ENCODE measurements at places on chromosomes 13 and 19. TPM values are rescaled to one million over a fixed set of nuclear protein-coding genes. Genes with fewer than 3 reads are reported as not detected.

DNA sequence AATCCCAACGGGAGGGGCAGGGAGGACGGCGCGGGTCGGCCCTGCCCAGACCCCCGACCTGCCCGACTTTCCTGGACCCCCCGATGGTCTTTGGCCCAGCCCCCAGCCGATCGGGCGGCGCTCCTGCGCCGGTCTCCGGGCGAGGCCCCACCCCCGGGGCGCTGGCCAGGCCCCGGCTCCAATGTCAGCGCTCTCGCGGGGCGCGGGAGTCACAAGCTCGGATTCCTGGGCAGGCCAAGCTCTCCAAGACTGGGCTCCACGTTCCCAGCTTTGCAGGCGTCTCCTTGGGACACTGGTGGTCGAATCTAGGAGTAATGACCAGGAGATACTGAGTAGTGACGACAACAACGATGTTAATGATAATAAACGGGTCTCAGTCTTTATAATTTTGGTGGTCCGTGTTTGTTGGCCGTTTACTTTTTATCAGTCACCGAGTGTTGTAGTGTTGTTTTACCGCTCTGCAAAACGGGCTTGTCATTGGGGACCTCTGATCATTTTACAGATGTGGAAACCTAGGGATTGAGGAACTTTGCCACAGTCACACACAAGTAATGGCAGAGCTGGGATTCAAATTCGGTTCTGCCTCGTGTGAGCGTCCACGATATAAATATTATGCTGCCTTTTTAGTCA, 545 bp downstream of the RAD23A start:
- H3K27me3 ChIP-seq: no peaks in the 10 kb centered on the region
- H3K4me1 ChIP-seq: peaks cover 42% of the 10 kb centered on the region
- peaks cover 76% of the 10 kb centered on the region for H3K36me3 ChIP-seq
- peak; percentile 93 for DNase-seq
- peak overlapping the region; percentile 98 for H3K27ac ChIP-seq

GRCh38 chr13:77333594-77333993, 6.7 kb upstream of the MYCBP2 start:
- H3K27ac ChIP-seq: no peak overlapping the region
- H3K27me3 ChIP-seq: no peaks in the 10 kb centered on the region
- H3K4me1 ChIP-seq: peaks cover 3% of the 10 kb centered on the region
- DNase-seq: no peak

DNA sequence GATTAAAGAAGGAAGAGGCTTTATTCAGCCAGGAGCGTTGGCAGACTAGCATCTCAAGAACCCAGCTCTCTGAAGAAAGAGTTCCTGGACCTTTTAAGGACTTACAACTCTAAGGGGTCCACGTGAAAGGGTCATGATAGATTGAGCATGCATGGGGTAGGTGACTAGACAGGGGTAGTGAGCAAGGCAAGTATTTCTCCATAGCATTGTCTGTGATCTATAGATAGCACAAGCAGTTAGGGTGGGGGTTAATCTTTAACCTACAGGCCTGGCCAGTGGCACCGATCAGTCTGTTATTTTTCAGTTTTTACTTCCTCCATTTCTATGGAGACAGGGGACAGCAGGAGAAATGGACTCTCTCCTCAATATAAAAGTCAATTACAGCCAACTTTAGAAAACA, 983.7 kb downstream of the SLITRK1 start:
- H3K27ac ChIP-seq: no peak overlapping the region
- H3K4me3 ChIP-seq: no peak overlapping the region
- H3K4me1 ChIP-seq: no peaks in the 10 kb centered on the region
- H3K36me3 ChIP-seq: no peaks in the 10 kb centered on the region
- no peaks in the 10 kb centered on the region for H3K27me3 ChIP-seq
- DNase-seq: no peak

DNA sequence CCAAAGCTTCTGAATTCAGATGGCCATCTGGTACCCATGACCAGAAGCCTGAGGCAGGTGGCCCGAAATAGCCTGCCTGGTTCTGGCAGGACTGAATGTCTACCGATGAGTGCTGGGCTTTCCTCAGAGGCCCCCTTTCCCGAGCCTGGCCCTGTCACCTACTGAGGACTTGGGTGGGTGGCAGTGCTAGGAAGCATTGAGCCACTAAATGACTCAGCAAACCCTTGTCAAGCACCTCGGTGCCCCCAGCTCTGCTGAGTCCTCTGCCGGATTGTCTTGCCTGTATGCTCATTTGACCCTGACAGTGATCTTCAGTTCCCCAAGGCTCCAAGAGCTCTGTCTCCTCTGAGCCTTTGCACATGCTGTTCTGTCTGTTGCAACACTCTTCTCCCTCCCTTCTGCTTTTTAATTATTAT, 17.9 kb downstream of the PPP1R37 start:
- no peak overlapping the region for H3K4me3 ChIP-seq
- peaks cover 15% of the 10 kb centered on the region for H3K4me1 ChIP-seq
- H3K36me3 ChIP-seq: no peaks in the 10 kb centered on the region
- H3K27me3 ChIP-seq: no peaks in the 10 kb centered on the region
- no peak overlapping the region for H3K27ac ChIP-seq

DNA sequence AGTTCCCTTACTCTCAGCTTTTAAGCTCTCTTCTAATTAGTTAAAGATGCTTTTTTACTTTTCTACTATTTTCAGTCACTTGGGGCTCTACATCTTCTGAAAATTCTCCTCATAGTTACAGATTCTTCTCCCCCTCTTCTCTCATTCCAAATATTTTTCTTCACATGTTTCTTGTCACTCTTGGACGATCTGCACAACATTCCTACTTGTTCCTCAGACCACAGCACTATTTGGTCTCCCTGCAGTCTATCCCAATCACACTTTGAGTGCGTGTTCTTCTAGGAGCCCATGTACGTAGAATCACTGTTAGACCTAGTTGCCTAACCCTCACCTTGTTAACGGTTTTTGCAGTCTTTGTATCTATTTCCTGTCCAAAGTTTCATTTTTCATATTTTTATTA, 222.5 kb upstream of the SPRY2 start:
- H3K4me3 ChIP-seq: no peak overlapping the region
- no peak overlapping the region for H3K27ac ChIP-seq
- DNase-seq: no peak
- peaks cover 8% of the 10 kb centered on the region for H3K4me1 ChIP-seq

DNA sequence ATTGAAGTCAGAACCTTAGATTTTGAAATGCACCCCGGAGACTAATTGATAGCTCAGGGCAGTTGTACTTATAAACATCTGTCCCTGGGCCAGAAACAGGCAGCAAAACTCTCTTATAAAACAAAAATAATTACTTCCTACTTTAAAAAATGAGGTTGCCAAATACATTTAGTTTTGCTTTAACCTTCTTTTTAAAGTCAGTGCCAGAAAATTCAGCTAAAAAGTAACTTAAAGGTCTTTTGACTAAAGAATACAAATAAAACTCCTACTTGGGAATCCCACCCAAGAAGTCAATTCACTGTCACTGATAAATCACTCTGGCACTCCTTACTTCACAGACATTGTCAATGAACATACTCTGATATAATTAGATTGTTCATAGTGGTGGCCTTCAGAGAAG, 60.7 kb downstream of the DOCK9 start:
- DNase-seq: no peak
- no peaks in the 10 kb centered on the region for H3K36me3 ChIP-seq
- H3K4me1 ChIP-seq: no peaks in the 10 kb centered on the region
- no peak overlapping the region for H3K4me3 ChIP-seq

- no peaks in the 10 kb centered on the region for H3K4me1 ChIP-seq
- no peaks in the 10 kb centered on the region for H3K27me3 ChIP-seq
- H3K27ac ChIP-seq: no peak overlapping the region
- no peaks in the 10 kb centered on the region for H3K36me3 ChIP-seq
- DNase-seq: no peak
These were observed 825.4 kb downstream of the UQCRFS1 start for GRCh38 chr19:28387507-28387906.

DNA sequence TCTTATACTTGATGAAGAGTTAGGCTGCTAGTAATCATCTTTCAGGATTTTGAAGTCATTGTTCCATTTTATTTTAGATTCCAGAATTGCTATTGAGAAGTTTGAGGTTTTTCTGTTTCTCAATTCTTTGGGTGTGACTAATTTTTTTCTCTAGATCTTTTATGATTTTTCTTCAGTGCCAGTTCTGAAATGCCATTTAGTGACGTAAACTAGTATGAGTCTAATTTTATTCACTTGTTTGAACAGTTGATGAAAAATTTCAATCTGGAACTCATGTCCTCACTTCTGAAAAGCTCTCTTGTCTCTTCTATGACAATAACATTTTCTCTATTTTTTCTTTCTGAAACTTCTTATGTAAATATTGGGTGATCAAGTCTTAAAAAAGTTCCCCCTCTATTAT, 188.5 kb upstream of the HTR2A start:
- no peaks in the 10 kb centered on the region for H3K36me3 ChIP-seq
- no peak for DNase-seq
- no peaks in the 10 kb centered on the region for H3K4me1 ChIP-seq
- H3K4me3 ChIP-seq: no peak overlapping the region

GRCh38 chr19:39419003-39419402, 6.5 kb downstream of the PLEKHG2 start:
- H3K27ac ChIP-seq: no peak overlapping the region
- DNase-seq: no peak
- H3K27me3 ChIP-seq: no peaks in the 10 kb centered on the region
- no peaks in the 10 kb centered on the region for H3K4me1 ChIP-seq
- H3K4me3 ChIP-seq: no peak overlapping the region
- peaks cover 20% of the 10 kb centered on the region for H3K36me3 ChIP-seq

GRCh38 chr19:1122972-1123363, 19.2 kb downstream of the GPX4 start:
- H3K36me3 ChIP-seq: peaks cover 2% of the 10 kb centered on the region
- no peak overlapping the region for H3K4me3 ChIP-seq
- peak; percentile 87 for DNase-seq
- H3K27me3 ChIP-seq: no peaks in the 10 kb centered on the region
- H3K27ac ChIP-seq: no peak overlapping the region

DNA sequence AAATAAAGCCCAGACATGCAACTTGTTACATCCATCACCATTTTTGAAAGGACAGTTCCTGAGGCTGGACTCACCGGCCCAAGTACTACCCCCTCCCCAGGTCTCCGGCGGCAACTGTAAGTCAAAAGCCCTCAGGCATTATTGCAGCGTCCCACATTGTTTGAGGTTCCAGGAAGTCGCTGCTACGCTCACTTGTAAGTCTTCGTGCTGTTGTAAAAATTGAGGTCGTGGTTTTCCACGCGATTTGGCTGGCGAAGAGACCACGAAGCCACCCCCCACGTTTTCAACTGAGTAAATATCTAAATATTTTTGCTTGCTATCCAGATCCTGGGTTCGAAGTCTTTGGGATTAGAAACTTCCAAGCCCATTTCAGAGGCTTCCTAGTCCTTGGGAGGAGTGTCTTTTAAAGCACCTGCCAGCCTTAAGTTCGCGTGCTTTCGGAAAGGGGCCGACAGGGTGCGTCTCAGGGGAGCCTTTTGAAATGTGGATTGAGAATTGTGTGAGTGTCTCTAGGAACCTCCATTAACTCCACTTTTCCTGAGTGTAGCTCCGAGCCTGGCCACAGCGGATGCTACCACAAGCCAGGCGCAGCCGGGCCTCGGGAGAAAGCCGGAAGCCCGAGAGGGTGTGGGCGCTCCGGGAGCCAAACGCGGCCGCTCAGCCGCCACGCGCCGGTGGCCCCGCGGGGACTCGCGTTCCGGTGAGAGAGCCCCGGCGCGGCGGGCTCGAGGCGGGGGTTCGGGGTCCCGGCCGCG, 434 bp upstream of the FNDC3A start:
- H3K27me3 ChIP-seq: peaks cover 1% of the 10 kb centered on the region
- peak overlapping the region; percentile 96 for H3K4me3 ChIP-seq
- H3K27ac ChIP-seq: peak overlapping the region; percentile 96
- H3K4me1 ChIP-seq: peaks cover 27% of the 10 kb centered on the region

GRCh38 chr13:47588676-47589075, 412.4 kb downstream of the SUCLA2 start:
- no peaks in the 10 kb centered on the region for H3K4me1 ChIP-seq
- no peaks in the 10 kb centered on the region for H3K27me3 ChIP-seq
- DNase-seq: no peak
- no peak overlapping the region for H3K27ac ChIP-seq
- no peaks in the 10 kb centered on the region for H3K36me3 ChIP-seq

DNA sequence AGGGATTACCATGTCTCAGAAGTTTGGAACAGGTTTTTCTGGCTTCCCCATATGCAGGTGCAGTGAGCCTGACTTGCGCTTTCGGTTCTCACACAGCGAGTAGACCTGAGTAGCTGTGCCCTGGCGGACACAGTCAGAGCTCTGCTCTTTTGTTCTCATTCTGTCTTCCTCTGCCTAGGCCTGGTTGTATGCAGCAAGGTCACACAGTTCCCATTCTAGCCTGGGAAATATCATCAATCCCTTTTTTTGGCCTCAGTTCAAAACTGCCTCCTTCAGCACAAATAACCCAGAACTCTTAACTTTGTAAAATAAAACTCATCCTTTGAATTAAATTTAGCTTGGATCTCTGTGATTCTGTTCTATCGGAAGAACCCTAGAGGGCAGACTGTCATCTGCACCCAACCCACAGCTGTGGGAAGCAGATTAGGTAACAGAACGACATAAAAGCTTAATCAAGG, 10.2 kb downstream of the OXGR1 start:
- no peak for DNase-seq
- no peak overlapping the region for H3K4me3 ChIP-seq
- no peak overlapping the region for H3K27ac ChIP-seq

DNA sequence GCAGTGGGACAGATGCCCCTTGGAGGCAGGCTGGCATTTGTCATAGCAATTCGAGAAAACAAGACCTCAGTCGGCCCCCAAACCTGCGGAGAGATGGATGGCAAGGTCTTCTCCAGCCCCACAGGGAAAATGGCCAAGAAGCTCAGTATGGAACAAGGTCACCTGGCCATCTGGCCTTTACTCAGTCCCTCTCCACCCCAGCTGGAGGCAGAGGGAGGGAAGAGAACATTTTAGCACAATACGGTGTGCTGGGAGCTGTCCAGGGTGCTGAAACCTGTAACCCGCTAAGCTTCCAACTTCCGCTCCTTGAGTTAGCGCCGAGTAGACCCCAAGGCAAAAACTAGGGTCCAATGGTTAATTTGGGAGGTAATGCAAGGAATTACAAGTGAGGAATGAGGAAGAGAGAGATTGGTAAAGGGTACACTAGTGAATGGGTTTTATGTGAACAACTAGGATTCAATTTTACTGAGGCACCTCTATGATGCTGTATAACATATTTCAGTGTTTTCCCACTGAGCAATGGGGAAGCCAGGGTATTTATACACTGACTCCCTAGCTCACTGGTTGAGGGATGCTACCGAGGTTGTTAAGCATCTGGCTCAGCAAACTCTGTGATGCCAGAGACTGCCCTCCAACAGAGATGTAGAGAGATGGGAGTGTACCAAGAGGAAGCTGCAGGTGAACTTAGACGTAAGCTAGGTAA, 64.3 kb downstream of the CACNA1A start:
- no peak overlapping the region for H3K4me3 ChIP-seq
- no peaks in the 10 kb centered on the region for H3K27me3 ChIP-seq
- no peaks in the 10 kb centered on the region for H3K4me1 ChIP-seq
- no peaks in the 10 kb centered on the region for H3K36me3 ChIP-seq

The SPC24 gene
- total RNA-seq: 0.71 TPM

The CHAMP1 gene
- 11.6 TPM for total RNA-seq

The PGLYRP2 gene
- total RNA-seq: not detected

The ANKRD24 gene
- total RNA-seq: 0.46 TPM

The CCDC124 gene
- 92.1 TPM for total RNA-seq

All from psoas muscle (tissue), 8 donors.